ENCODE measurements at places on chromosomes 7 and 10. TPM values are rescaled to one million over a fixed set of nuclear protein-coding genes. Genes with fewer than 3 reads are reported as not detected.

MRLN gene
- not detected for total RNA-seq

PSD gene
- 0.60 TPM for total RNA-seq

SYT15 gene
- 3.8 TPM for total RNA-seq

BTBD16 gene
- total RNA-seq: 0.58 TPM

MDH2 gene
- total RNA-seq: 339 TPM

NME8 gene
- not detected for total RNA-seq

PILRB gene
- total RNA-seq: 26.6 TPM

PLCE1 gene
- total RNA-seq: 7.8 TPM

SPDYE11 gene
- total RNA-seq: not detected

HTR7 gene
- 0.12 TPM for total RNA-seq

SLC29A4 gene
- total RNA-seq: 15.9 TPM

TMEM178B gene
- 1.5 TPM for total RNA-seq

LEP gene
- total RNA-seq: not detected

HEPACAM2 gene
- total RNA-seq: not detected

DNTT gene
- total RNA-seq: not detected

PRPS1L1 gene
- total RNA-seq: not detected

AGMO gene
- 1.1 TPM for total RNA-seq

C7orf25 gene
- total RNA-seq: 1.2 TPM

ASB10 gene
- total RNA-seq: not detected

ASZ1 gene
- total RNA-seq: not detected

SFRP5 gene
- total RNA-seq: 1.5 TPM

EPO gene
- not detected for total RNA-seq

GNGT1 gene
- not detected for total RNA-seq

TOMM7 gene
- total RNA-seq: 372 TPM

COL26A1 gene
- total RNA-seq: 0.62 TPM

TLX1 gene
- total RNA-seq: not detected

LLCFC1 gene
- total RNA-seq: not detected

JAKMIP3 gene
- total RNA-seq: 1.5 TPM

ACSL5 gene
- 0.39 TPM for total RNA-seq

FRA10AC1 gene
- total RNA-seq: 3.9 TPM

GBX1 gene
- not detected for total RNA-seq

EBLN1 gene
- not detected for total RNA-seq

ADCY1 gene
- 2.4 TPM for total RNA-seq

C10orf105 gene
- total RNA-seq: not detected

CABCOCO1 gene
- total RNA-seq: not detected

All from A549 treated with ZK216348 at 1 μM for 4 hours (cell line).